ENCODE measurements at places on chromosomes 6 and 20.

DNA sequence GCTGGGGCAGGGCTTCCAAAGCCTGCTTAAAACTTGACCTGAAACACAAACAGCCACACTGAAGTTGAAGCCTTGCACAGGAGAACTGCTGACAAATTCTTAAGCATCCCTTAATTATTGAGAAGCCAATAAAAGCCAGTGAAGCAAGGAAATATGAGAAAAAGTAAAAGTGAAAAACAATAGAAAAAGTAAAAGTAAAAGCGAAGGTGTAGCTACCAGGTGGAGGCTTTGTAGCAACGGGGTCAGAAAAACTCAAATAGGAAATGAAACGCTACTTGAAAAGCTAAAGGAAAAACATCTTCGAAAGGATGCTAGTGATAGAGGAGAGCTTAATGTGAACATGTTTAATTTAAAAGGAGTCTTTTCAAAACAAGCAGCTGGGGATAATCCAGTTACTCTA, 97.4 kb downstream of the IRF4 start:
- no peak for DNase-seq

DNA sequence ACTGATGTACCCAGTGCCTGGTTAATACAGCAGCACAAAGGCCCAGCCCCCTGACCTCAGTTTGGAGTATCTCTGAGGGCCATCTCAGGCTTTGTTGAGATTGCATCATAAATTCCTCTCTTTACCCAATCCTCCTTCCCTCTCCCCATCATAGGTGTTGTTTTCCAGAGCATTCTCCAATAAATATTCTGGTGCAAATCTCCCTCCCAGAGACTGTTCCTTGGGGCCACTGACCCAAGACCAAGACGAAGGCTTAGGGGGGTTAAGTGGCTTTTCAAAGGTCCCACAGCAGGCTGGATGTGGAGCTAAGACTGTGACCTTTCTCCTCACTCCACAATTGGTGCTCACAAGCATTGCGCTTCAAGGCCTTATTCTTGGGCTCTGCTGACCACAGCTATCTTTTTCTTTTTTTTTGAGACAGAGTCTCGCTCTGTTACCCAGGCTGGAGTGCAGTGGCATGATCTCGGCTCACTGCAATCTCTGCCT, 72.4 kb upstream of the ZMYND8 start:
- DNase-seq: no peak

DNA sequence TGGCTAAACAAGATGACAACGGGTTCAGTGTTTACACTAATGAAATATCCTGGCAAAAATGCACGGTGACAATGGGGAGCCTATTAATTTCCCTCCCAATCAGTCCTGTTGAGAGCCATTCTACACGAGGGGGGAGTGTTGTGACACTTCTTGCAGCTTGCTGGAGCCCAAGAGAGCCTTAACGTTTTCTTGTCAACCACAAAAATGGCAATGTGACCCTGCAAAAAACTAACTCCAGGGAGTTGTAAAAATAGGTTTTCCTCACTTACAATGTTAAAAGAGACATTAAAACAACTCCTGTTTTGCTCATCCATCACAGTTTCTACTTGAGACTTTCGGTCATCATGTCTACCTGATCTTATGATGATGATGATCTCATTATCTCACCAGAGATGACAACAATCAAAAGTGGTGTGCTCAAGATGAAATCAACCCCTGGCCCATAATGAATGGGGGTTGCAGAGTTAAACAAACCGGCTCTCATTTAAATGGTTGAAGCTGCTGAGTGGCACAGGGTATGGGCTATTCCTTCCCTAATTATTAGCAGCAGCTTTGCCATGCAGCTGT, 57.9 kb downstream of the GJA10 start:
- DNase-seq: no peak

DNA sequence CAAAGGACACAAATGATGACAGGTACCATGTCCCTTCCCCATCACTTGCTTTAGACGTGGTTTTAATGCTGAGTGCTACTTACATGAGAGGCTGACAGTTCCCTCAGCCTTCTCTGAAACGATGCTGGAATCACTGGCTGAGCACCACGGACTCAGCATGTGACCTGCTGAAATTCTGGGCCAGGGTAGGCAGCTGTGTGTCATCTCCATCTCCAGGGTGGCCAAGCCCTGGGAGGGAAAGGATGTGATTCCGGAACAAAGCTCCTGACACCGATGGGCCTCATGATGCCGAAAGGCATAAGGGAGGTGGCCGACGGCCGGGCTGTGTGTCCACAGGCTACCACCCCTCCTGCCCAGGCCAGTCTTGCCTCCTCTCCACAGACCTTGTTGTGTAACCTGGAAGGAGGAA, 184.3 kb upstream of the CST7 start:
- no peak for DNase-seq

Data from activated CD8-positive, alpha-beta memory T cell treated with anti-CD3 and anti-CD28 coated beads for 4 hours (primary cell).